ENCODE measurements at places on chromosomes 11 and 22. TPM values are rescaled to one million over a fixed set of nuclear protein-coding genes. Genes with fewer than 3 reads are reported as not detected.

MN1 gene
- total RNA-seq = 0.22 TPM

DNA sequence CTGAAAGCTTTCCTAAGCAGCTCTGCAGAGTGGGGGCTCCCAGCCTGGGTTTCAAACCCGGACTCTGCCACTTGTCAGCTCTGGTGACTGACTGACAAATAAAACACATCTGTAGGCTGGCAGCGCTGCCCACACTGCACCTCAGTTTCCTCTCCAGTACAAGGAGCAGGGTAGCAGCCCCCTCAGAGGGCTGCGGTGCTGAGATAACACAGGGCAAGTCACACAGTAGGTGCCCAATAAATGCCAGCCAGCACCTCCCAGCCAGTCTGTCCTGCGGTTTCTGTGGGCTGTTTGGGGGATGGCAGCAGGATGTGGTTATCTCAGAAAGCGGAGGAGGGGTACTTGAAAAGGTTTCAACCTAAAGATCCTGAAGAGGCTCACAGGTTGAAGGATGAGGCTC is 1.5 kb downstream of the SYT12 start:
- DNase-seq = no peak

BTBD10 gene
- 80.2 TPM for total RNA-seq

DNA sequence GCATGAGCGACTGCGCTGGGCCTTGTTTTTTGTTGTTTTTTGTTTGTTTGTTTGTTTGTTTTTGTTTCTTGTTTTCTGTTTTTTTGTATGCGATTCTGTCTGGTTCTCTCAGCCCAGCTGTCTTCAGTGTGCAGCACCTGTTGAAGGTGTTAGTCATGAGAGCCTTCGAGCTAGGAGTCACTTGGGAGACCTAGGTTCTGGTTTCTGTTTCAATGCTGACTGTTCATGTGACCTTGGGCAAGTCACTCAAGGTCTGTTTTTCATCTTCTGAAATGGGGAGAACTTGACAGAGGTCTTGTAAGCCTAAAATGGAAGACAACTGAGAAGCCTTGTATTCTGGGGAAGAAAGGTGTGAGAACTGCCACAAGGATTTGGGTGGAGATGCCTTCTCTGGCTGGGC is 1.8 kb downstream of the DCPS start:
- DNase-seq = no peak

ANGPTL5 gene
- not detected for total RNA-seq

RAG1 gene
- 1.1 TPM for total RNA-seq

GRCh38 chr11:71428861-71429435 is 19.2 kb downstream of the DHCR7 start:
- DNase-seq = no peak

PRDM11 gene
- 7.9 TPM for total RNA-seq

DNA sequence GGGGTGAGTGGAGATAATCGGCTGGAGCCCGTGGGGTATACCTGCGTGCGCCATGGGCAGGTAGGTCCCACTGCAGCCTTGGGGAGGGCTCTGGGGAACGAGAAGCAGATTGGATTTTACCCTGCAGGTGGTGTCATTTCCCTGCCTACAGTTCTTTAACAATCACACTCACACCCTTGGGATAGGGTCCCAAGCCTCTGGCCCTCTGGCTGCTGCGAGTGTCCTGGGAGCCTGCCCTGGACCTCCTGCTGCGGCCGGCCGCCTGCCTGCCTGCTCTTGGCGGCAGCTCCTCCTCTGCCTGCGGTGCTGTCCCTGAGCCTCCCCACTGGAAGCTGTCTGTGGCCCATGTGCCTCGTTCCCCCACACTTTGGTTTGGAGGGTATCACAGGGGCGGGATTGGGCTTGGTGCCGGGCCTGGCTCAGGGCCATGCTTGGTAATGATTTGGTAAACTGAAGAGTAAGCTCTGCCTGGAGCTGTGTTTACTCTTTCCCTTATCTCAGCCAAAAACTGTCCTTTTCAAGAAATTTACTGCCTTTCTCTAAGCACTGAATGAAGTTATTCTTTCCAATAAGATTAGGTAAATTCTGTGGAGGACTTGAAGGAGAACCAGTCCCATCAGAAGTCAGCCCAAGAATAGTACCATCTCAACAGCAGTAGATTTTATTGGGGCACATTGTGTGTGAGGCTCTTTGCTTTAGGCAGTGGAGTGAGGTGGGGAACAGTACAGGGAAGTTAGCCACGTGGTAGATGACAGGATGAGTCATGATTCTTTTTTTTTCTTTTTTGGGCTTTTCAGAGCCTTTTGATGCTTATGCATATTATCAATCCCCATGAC is 53.7 kb downstream of the TBC1D22A start:
- DNase-seq = no peak

DNA sequence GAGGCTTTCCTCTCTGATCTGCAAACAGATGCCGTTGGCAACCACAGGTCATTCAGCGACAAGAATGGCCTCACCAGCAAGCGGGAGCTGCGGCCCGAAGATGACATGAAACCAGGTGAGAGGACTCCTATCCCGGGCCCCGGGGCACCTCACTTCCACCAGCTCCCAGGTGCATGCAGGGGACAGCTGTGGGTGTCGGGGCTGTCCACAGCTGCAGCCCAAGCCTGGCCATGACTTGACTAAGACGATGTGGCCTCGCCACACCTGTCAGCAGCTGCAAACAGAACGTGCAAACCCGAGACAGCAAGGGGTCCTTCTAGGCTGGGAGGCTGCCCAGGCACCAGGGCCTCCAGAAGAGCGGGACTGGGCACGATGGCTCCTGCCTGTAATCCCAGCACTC is 3.6 kb downstream of the GAL start:
- no peak for DNase-seq

- no peak for DNase-seq
Measured at GRCh38 chr11:9957072-9957471, 293.2 kb downstream of the SWAP70 start.

EHF gene
- total RNA-seq = not detected

GRCh38 chr11:116928845-116929244 is 91.4 kb upstream of the APOA1 start:
- no peak for DNase-seq

DNA sequence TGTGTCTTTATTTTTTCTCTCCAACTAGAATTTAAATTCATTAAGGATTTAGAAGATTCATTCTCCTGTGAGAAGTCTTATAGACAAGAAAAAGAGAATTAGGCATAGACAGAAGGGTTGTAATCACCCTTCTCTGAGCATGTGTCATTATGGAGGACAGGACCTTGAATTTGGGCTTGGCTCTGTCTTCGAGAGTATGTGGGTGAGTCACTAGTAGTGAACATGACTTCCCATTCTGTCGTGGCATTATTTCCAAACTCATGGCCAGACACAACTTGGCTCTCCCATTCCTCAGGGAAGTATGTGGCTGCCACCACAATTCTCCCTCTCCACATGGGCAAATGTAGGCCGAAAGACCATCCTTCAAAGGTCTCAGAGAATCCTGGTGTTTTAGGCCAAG is 14.3 kb upstream of the ANKK1 start:
- no peak for DNase-seq

GRCh38 chr22:42808521-42808920 is 48.6 kb downstream of the ARFGAP3 start:
- no peak for DNase-seq

NXPE1 gene
- total RNA-seq = not detected

DNA sequence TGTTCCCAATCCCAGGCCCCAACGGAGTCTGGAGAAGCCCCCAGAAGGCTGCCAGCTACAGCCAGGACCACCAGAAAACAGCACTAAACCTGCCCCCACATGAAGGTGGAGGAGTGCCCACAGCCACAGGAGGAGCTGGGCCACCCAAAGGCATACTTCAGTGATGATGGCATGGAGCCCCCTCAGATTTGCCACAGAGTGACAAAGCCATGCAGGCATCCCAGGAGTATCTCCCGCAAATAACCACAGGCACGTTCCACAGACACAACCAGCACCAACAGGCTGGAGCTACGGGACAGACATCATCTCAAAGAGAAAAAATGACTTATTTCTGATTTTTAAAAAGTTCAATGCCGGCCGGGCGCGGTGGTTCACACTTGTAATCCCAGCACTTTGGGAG is 10.6 kb downstream of the CARS1 start:
- no peak for DNase-seq

DNA sequence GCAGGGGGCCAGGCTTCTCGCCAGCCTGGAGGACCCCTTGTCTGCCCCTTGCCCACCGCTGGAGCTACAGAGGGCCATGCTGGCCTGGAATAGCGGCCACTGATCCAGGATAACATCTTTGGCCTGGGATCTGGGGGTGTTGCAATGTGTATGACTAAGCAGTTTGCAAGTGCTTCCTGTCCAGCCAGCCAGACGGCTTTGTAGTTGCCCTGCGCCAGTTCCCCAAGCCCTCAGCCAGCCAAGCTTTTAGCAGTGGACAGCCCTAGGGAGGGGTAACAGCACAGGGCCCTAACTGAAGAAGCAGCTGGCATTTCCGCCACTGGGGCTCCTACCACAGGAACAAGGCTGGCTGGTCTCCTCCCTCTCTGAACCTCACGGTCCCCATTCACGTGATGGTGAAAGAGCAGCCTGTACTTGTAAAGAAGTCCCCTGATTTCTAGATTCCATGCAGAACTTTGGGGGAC is 32.1 kb downstream of the UQCR10 start:
- DNase-seq = peak; percentile 92

- DNase-seq = no peak
Measured at GRCh38 chr11:3186166-3186953, 21.2 kb upstream of the OSBPL5 start.

HBB gene
- total RNA-seq = not detected

OR8G5 gene
- total RNA-seq = not detected

KREMEN1 gene
- total RNA-seq = 0.20 TPM

DNA sequence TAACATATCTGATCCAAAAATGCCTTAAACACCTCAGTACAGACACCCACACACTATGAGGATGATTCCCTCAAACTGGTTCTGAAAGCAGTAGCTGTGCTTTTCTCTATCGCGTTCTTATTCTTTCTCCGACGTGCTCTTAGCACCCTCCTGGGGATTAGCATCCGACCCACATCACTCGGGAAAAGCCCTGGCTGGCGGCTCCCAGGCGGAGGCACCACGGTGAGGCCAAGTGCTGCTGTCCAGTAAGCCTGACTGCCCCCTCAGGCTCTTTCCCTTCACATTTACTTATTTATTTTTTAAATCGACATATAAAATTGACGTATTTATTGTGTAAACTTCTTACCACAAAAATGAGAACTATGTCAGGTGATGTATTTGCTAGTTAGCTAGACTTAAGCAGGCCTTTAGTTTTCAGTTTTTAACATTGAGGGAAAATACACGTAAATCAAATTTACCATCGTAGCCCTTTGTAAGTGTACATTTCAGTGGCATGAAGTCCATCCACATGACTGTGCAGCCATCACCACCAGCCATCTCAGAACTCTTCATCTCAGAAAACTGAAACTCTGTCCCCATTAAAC is 19.2 kb downstream of the TBX1 start:
- no peak for DNase-seq

DNA sequence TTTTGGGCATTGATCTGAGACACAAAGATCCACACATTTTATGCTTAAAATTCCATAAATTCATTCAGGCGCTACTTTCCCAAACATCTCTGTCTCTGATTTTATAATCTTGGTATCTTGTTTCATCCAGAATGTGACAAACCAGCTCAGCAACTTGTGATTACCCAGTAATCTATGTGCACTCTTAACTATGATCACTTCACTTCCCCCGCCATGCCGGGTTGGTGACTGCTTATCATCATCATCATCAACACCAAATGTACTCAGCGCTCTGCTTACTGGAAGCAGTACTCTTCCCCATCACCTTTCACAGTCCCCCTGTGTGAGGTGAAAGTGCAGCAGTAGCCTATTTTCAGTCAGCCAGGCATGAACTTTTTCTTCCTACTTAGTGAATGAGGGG is 15.2 kb upstream of the MMP7 start:
- DNase-seq = no peak

- no peak for DNase-seq
Measured at GRCh38 chr22:30556388-30556787, 9.8 kb upstream of the SEC14L6 start.
